NCI-H345 (cell line): ENCODE measurements at places on chromosomes 4 and X.
A peak's percentile ranks its signal among the peaks of the same experiment; 100 is the strongest.

DNA sequence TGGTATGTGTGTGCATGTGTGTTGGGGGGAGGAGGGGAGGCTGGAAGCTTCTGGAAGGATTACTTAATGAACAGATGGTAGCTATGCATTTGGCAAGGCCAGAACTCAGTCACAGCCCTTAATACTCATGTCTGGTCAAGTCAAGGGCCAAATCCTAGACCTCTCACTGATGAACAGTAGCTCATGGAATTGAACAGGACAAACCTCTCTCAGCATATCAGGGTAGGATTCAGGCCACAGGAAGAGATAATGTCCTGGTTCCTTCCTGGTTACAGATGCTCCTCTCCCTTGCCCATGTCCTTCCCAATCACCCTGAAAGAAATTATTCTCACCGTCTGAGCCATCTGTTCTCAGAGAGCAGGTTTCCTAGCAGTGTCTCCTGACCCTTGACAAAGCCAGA, 165.7 kb downstream of the SOWAHB start:
- DNase-seq: no peak

DNA sequence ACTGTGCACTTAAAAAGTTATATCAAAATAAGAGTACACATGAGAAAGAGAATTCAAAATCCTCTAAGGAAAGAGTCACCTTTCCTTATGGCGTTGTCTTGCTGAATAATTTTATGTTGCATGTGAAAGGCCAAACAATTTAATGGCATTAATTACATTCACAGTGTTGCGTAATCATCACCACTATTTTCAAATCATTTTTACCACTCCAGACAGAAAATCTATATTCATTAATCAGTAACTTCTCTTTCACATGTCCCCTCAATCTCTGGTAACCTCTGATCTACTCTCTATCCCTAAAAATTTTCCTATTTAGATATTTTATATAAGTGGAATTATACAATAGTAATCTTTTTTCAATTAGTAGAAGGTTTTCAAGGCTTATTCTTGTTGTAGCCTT, 283.0 kb downstream of the CXXC4 start:
- DNase-seq: no peak

- DNase-seq: no peak
Measured at GRCh38 chr4:14810568-14810967, 191.7 kb upstream of the CPEB2 start.

GRCh38 chr4:25258980-25259578, 25.2 kb downstream of the PI4K2B start:
- no peak for DNase-seq

DNA sequence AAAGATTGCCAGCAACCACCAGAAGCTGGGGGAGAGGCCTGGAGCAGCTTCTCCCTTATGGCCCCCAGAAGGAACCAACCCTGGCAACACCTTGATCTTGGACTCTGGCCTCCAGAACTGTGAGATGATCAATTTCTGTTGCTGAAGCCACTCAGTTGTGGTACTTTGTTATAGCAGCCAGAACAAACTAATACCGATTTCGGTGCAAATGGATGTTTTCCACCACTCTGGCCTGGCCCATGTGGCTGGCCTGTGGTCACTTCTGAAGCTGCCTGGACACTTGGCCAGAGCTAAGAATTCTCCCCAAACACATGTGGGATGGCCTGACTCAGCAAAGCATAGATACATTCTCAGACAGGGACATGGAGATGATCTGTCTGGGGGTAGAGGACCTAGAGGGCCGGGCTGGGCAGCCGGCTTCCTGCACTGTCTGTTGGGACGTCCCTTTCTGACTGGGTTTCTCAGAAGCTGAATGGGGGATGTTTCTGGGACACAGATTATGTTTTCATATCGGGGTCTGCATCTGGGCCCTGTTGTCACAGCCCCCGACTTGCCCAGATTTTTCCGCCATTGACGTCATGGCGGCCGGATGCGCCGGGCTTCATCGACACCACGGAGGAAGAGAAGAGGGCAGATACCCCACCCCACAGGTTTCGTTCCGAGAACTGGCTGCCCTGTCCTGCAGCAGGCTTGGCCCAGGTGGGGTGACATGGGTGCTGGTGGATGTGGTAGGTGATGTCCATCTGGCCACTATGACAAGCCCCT, 4.1 kb downstream of the FOXP3 start:
- DNase-seq: no peak

DNA sequence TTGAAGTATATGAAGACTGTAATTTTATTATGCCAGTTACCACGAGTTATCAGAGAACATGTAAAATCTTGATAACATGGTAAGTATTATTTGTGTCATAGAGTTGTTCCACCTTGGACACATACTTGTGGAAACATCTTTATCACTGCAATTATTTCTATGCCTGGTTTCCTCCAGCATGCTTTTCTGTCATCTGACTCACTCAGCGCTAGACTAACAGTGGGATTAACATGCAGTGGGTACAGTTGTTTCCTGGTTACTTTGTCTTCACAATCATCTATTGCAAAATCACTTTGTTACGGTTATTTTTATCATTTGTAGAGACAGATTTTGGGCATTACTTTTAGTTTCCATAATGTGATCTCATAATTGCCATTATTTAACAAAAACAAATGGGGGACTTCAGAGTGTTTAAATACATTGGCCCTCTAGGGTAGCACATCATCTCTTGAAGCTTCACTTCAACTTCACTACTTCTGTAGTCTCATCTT, at the start of gene STATH:
Gene STATH, plus strand, starts transcription at position 441 of the 491 bp plus-strand sequence. CDS start 2,472 bp downstream, outside the sequence.
- DNase-seq: no peak

DNA sequence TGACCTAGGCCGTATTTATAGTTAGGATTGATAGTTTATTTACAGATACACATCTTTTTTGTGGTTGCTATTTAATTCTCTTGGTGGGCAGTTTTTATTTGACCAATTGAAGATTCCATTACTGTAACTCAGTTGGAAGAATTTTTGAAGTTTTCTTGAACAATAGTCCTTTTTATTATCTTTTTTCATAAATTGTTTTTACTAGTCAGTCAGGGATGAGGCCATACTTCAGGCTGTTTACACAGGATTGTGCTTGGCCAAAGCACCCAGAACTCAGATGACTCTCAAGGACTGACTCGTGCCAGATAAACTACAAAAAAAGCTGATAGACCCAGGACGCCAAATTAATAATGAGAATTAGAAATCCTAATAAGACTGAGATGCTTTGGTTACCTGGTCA, 7.0 kb downstream of the HERC3 start:
- no peak for DNase-seq

DNA sequence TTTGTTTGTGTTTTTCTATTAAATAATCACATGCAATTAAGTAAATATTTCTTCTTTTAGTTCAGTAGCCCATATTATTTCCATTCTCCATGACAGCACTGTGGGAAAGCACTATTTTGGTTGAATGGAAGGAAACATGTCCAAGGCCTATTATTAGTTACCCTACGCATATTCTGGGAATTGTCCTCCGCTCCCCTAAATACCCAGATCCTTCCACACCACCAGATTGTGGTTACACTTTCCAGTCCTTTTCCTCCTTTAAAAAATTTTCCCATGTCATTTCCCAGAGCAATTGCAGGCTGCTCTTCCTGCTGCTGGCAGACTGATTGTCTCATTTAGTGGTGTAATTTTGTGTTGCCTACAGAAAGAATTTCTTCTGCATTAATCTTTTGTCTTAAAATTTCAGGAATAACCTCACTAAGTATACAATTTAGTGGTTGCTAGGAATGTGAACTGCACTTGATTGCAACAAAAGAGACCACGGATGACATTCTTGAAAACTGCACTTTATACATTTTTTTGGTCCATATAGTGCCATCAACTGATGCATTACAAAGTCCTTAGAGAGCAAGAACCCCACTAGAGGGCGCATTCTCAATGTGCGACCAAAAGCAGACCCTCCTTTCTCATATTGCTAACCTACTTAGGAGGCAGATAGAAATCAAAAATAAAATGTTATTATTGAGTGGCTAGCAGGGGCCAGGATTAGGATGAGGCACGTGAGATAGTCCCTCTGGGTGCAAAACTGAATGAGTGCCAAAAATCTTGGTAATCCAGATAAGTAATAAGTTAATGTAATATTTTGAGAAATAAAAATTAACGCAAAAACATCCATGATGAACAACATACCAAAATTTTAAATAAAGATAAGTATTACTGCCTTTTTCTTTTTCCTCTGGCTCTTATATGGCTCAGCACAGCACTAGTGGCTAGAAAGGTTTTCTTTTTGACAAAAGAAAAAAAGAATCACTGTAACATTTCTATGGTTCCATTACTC, 98.8 kb upstream of the IQCM start:
- peak; percentile 8 for DNase-seq

DNA sequence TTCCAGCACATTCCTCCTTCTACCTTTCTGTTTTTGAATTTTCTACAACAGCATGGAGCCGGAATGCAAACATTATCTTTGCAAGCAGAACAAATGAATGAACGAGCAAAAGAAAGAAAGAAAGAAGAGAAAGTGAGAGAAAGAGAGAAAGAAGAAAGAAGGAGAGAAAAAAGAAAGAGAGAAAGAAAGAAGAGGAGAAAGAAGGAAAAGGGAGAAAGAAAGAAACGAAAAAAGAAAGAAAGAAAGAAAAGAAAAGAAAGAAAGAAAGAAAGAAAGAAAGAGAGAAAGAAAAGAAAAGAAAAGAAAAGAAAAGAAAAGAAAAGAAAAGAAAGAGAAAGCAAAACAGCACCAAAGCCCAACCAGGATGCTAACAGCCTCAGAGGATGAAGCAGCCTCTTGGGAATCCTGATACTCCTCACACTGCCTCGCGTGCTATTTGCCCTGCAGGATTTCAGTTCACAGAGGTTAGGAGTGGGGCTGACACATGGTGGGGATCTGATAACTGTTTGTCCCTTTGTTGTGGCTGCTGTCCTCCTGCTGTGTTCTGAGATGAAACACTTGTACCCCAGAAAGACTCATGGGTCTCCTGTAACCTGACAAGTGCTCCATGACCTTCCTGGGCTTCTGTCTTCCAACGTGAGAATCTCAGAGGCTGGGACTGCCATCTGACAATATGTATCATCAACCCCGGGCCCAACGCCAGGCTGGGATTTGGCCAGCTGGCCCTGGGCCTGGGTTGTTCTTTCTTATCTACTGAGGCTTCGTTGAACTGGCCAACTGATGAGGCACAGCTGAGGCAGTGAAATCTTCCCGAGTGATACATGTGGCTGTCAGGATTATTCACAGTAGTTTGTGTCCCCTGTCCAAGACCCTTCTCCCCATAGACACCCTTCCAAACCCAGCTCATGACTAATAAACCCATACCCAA, 61.0 kb downstream of the SEPSECS start:
- DNase-seq: no peak

DNA sequence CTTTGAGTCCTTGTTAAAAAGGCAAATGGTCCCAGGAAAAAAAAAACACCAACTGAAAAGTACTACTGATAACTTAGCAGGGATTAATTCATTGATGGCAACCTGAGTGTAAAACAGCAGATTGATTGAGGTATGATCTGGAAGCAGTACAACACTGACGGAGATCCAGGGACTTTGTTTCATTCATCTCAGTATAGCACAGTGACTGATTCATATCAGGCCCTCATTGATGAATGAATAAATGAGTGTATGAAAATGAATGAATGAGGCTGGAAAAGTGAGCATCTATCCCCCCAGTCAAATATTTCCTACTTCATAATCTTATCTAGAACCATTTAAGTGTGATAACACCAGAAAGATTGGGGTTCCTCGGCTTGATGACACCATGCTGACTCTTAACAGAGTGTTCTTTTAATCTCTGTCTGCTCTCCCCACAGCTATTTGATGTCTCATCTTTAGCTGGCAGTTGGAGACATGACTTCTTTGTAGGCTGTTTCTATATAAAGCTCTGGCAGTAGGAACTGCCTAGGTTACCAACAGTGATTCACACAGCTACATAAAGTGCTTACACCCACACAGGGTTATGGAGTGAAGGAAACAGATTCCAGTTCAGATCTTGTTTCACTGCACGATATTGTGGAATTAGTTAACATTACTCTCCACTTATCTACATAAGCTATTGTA, 18.6 kb upstream of the RNF128 start:
- no peak for DNase-seq

DNA sequence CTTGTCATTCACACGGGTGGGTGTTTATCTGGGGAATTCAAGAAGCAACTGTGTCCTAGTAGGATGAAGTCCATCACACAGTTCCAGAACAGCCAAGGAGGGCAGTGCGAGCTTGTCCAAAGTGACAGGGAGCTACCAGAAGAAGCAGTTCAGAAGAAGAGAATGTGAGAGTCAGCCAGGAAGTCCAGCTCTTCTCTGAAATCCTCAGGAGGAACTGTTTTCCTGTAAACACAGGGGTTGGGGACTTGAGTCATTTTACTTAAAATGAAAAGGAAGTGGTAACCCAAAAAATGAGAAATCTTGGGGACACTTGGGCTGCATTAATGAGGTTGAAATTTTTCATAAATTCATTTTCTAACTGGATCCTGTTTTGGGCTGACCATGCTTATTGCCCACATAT, 8.2 kb upstream of the TLR10 start:
- no peak for DNase-seq

GRCh38 chrX:140701480-140701879, 8.1 kb upstream of the LINC00632 start:
- DNase-seq: peak; percentile 3

DNA sequence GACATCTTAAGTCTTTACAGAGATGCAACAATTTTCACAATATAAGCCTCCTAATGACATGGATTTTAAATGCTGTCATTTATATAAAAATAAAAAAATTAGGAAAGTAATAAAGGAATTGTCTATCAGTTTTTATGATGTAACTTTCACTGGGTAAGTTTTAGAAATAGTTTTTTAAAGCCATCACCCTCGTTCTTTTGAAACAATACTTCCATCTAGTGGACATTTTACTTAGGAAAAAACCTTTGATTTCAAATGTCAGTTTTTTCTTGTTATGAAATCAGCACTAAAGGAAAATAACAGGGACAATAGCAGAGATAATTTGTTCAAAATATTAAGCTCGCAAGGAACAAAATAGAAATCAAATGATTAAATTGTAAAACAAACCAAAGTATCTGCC, 24.3 kb upstream of the NDNF start:
- DNase-seq: peak; percentile 15

GRCh38 chrX:68894513-68895340, 65.9 kb downstream of the EFNB1 start:
- no peak for DNase-seq

- no peak for DNase-seq
Measured at GRCh38 chrX:134664202-134664601, 5.9 kb upstream of the PLAC1 start.

DNA sequence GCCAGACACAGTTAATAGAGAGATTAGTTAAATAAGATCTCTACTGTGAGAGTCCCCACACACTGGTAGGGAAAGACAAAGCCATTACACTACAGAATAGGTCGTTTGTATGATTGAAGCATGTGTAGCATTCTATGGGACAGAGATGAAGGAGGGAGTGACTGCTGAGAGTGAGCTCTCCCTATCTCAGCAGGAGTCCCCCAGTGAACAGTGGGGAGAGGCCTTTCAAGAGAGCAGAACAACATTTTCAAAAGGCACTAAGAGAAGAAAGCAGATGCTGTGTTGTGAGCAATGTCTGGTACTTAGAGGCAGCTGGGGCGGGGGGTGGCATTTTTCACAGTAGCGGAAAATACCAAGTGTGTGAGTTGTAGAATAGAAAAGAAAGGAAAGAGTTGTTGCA, 413.6 kb downstream of the AFF2 start:
- no peak for DNase-seq

GRCh38 chr4:87716371-87717265, 66.5 kb downstream of the DMP1 start:
- no peak for DNase-seq
